Stimulated activated CD4-positive, alpha-beta T cell treated with anti-CD3 and anti-CD28 coated beads, Interleukin-15, amount 100 ng/mL, for 1 hour (primary cell): ENCODE measurements at places on chromosomes 1 and 21.
A peak's percentile ranks its signal among the peaks of the same experiment; 100 is the strongest.

GRCh38 chr1:152761609-152762213 lies 3.9 kb downstream of the KPRP start:
- DNase-seq = no peak

GRCh38 chr1:206855859-206856258 lies 9.6 kb upstream of the IL20 start:
- no peak for DNase-seq

DNA sequence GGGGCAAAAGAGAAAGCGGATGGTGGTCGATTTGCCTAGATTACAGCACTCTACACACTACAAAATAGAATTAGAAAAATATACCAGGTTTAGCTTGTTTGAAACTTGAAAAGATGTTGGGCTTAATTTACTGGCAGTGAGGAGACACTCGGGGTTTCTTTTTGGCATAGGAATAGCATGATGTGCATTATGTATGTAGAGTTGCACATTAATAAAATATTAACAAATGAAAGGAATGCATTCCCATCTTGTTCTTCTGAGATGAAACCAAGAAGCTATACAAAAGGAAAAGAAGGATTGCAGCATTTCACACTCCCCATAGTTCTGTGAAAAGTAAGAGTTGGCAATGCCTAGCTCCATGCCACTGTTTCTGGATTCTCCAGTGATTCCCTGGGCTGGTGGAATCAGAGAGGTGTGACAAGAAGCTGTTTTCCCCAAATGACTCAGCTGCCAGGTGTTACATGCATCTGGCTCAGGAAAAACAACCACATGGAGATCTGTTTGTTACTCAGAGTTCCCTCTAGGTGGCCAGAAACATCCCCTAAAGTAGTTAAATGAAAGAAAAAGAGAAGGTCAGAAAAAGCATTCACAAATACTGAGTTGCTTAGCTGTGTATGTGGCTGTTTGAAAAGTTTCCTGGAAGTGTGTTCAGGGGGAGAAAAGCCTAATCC lies 115.6 kb downstream of the UCK2 start:
- DNase-seq = no peak

- no peak for DNase-seq
Measured at GRCh38 chr1:30110846-30111245, 612.5 kb downstream of the MATN1 start.

- no peak for DNase-seq
Measured at GRCh38 chr1:174174461-174175329, 15.4 kb downstream of the RABGAP1L start.

GRCh38 chr1:228159008-228159665 lies 6.5 kb upstream of the IBA57 start:
- no peak for DNase-seq

DNA sequence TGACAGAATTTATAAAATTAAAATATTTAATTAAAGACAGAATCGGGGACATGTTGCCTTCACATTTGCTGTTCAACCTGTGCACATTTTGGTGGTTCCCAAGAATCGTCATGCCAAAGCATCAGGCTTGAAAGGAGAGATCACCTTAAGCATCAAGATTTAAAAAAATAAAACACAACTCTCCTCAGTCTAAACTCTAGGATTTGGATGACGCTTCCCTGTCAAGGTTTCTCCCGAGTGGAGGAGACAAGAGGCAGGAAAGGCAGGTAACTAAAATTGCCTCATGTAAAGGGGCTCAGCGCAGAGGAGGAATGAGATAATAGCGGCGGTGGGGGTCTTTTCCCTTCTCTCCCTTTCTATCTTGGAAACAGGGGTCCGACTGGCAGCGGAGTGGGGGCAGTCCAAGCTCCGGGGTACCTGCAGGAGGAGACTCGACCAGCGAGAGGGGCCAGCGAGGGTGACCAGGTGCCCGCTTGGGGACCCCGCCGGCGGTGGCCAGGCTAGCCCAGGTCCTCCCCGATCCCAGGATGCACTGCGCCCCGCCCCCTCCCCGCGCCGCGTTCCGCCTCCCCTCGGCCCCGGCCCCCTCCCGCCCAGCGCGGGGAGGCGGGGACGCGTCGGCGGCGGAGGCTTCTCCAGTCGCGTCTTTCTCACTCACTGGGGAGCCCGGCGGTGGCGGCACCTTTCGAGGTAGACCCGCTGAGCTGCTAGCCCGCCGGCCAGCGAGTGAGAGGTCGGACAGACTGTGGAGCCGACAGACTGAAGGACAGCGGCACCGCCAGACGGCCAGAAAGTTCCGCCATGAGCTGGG lies at the start of gene FNBP1L:
Gene FNBP1L, plus strand, starts transcription at position 638 of the 811 bp plus-strand sequence. Its CDS starts 164 bp downstream, at position 802.
- DNase-seq = peak; percentile 16

- DNase-seq = no peak
Measured at GRCh38 chr1:68470388-68470970, 20.7 kb upstream of the RPE65 start.

DNA sequence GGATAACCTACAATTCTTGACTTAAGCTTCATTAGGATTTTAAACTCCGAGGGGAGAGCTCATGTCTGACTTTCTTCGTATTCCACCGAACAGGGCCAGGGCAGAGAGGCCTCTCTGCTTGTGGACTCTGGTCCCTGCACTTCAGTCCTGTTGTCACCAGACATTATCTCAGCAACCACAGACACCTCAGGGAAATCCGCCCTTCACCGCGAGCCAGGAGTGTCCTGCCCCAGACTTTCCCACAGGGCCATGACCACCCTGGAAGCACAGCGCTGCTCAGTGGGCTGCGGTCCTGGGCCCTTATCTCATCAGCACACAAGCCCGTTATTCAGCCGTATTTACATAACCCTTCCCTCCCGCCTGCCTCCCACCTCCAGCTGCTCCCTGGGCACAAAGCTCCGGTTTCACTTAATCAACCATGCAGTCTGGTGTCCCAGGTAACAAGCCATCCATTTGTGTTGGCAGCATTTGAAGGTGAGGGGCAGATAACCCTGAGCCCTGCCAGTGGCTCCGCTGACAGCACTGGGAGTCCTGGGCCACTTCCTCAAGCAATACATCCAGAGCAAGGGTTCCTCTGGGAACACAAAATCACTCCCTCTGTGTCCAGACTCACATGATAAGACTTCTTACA lies 122.8 kb upstream of the RAB4A start:
- no peak for DNase-seq

DNA sequence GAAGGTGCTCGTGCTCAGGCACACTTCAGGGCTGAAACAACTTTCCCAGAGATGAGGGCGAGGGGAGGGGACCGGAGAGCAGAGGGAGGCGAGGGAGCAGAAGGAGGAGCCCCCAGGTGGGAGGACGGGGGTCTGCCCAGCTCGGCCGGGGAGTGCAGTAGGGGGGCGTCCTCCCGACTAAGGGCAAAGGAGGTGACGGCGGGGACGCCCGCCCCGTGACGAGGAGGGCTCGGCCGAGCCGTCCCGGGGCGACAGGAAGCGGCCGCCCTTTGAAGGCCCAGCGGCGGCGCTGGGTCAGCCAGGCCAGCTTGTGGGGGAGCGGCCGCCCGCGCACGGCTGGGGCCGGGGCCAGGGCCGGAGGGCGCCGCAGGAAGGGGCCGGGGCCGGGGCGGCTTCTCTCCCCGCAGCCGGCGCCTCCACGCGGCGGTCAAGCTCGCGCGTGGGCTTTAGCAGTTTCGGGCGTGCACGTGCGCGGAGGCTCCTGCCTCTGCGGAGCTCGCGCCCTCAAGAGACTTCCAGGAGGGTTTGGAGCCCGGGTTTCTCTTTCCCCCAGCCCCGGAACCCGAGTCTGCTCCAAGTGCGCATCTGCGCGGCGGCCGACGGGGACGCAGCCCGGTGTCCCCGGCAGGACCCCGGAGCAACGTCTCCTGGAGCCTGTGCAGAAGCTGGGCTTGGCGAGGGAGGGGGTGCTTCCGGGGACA lies 100.8 kb upstream of the SLC45A1 start:
- DNase-seq = no peak

DNA sequence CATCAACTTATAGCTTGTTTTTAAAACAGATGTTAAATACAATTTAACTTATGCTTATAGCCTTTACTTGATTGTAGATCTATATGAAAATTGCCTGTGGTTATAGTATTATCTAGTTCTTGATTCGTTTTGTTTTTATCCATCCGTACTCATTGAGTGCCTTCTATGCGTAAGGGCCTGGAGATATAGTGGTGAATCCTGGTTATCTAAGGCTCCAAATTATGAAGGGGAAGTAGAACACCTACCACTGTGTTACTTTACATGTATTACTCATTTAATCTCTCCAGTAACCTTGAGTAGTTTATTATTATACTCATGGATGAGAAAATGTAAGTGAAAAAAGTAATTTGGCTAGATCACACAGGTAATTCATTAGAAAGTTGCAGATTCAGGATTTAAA lies 121.8 kb downstream of the OSBPL9 start:
- DNase-seq = no peak

GRCh38 chr1:203463469-203464062 lies 12.0 kb upstream of the PRELP start:
- DNase-seq = no peak

GRCh38 chr21:43932005-43932404 lies 67.0 kb downstream of the AGPAT3 start:
- no peak for DNase-seq

DNA sequence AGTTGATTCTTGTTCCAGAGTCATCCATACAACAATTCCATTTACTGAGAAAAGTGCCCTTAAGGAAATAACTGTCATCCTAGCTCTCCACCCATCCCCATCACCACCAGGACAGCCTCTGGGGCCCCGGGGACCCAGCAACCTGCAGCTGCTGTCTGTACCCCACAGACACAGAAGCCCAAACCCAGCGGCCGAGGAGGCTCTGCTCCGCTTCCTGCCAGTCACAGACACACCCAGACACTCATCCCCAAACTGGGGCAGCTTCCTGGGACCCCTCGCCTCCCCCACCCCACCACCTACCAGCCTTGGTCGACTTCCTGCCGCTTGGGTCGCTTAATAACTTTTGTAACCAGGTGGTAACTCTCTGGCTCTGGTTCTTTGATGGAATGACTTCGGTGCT lies 121.6 kb upstream of the SLC25A33 start:
- DNase-seq = no peak

- peak; percentile 33 for DNase-seq
Measured at GRCh38 chr1:21289700-21290545, at the start of gene ECE1. TSS of gene ECE1 (minus strand) at chr1:21290463. CDS start at chr1:21290414, 49 bp downstream.

GRCh38 chr1:94250341-94250740 lies 13.0 kb upstream of the ARHGAP29 start:
- DNase-seq = no peak

- DNase-seq = no peak
Measured at GRCh38 chr21:35942211-35943144, 117.8 kb downstream of the SETD4 start.

GRCh38 chr1:39196244-39197215 lies 8.0 kb upstream of the MACF1 start:
- DNase-seq = no peak

- DNase-seq = no peak
Measured at GRCh38 chr1:111582644-111583618, 36.7 kb upstream of the RAP1A start.

GRCh38 chr1:47443530-47444296 lies 5.9 kb downstream of the FOXD2 start:
- no peak for DNase-seq

GRCh38 chr1:62196086-62196690 lies 1.5 kb downstream of the L1TD1 start:
- DNase-seq = no peak

- DNase-seq = no peak
Measured at GRCh38 chr1:96016219-96016618, 705.4 kb upstream of the PTBP2 start.

DNA sequence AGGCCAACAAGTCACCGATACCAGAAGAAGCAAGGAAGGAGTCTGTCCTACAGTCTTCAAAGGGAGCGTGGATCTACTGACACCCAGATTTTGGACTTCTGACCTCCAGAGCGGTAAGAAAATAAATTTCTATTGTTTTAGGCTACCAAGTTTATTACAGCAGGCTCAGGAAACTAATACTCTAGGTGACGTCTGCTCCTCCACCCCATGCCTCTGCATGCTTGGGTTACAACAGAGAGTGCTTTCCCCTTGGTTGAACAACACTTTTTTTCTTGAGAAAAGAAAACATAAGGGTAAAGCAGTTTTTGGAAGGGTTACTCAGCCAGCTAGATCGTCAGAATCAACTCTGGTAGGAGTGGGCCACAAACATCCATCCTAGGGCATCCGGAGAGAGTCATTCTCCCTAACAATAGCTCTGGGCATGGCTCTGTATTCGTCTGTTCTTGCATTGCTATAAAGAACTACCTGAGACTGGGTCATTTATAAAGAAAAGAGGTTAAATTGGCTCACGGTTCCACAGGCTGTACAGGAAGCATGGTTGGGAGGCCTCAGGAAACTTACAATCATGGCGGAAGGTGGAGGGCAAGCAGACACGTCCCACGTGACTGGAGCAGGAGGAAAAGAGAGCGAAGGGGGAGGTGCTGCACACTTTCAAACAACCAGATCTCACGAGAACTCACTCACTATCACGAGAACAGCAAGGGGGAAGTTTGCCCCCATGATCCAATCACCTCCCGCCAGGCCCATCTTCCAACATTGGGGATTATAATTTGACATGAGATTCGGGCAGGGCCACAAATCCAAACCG lies 22.2 kb upstream of the DNAJC11 start:
- no peak for DNase-seq

GRCh38 chr1:174217787-174218574 lies 58.7 kb downstream of the RABGAP1L start:
- DNase-seq = no peak

- no peak for DNase-seq
Measured at GRCh38 chr1:84539972-84540371, 33.6 kb upstream of the GNG5 start.

GRCh38 chr21:38352536-38353219 lies 95.9 kb downstream of the KCNJ15 start:
- DNase-seq = peak; percentile 11

DNA sequence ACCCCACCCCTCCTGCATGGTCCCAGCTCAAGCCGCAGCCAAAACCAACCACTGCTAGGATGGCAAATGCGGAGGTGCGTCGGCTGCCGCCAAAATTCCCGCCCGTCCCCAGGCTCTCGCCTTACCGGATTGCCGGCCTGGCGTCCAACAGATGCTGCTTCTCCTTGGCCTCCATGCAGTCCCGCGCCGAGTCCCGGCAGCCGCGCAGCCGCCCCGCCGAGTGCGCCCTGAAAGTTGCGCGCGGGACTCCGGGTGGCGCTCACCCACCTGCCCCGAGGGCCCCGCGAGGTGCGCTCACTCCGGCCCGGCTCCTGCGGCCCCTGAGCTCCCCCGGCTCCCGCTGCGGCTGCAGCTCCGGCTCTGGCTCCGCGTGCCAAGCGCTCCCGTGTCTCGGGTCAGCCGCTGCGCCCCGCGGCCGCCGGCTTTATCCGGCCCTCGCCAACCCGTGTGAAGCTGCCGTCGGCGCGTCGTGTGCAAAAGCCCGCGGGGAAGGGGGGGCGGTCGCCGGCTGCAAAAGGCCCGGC lies at the start of gene SLC30A2:
Gene SLC30A2, minus strand, starts transcription at position 397 of the 524 bp plus-strand sequence. Its CDS starts 222 bp downstream, at position 175.
- no peak for DNase-seq
